ENCODE measurements at places on chromosomes 7 and 10.

- DNase-seq, result no peak
Observed at GRCh38 chr7:148304456-148304855, 286.1 kb upstream of the C7orf33 start.

DNA sequence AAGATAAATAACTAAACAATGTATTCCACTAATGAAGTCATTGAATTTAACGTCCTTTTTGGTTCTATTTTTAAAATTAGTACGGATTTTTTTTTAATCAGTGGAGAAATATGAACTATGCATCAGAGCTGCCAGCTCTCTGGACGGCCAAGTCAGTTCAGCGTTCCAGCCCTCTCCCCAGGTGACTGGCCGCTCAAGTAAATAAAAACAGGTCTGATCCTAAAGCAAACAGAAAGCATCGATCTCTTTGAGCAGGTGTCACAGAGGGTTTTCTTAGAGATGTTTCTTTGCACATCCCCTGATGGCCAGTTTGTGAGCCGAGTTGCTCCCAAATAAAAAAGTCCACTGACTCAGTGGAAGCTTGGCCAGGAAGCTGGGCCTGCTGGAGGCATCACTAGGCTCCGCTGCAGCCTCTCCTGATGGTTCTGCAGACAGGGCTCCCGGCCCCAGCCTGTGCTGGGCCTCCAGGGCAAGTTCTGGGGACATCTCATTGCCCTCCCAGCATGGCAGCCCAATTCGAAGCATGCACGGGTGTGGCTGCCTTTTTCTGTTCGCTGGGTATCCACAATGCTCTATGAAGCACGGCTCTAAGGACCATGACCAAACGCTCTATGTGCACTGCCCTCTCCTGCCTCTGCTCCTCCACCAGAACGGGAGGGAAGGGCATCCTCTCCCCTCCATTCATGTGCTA is 74.7 kb upstream of the PPP2R2D start:
- DNase-seq, result no peak

- no peak for DNase-seq
Observed at GRCh38 chr7:36814311-36814710, 90.0 kb upstream of the AOAH start.

DNA sequence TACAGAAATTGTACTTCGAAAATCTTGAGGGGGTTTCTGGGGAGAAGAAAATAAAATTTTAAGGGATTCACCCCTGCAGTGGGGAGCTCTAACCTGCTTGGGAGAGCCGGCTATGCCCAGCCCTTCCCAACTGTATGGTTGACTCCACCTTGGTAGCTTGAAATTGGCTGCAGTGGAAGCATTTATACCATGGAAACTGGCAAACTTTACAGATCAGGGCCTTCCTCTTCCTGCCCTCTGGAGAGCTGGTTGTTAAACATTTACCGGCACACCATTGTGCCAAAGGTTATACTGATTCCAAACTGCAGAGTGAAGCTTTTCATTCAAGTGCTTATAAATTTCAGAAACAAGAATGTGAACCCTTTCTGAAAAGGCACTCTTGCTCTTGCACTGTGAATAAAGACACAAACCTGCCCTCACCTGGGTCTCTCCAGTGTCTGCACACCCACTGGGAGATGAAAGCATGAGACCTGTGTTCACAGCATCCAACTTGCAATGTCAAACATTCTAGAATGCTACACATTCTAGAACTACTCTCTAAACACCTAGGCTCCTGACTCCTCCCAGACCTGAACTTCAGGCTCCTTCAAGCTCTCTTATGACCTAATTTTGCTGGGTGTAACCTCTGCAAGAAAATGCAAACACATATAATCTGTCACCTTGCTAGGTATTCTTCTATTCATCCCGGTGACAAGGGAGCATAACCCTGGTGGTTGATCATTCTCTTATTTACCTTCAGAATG is 44.7 kb downstream of the ABLIM1 start:
- DNase-seq, result no peak

- DNase-seq, result no peak
Observed at GRCh38 chr10:45160271-45160670, 155.1 kb downstream of the OR13A1 start.

- DNase-seq, result no peak
Observed at GRCh38 chr10:43223056-43223455, 43.8 kb downstream of the RASGEF1A start.

- DNase-seq, result no peak
Observed at GRCh38 chr10:18681366-18681765, 22.1 kb downstream of the ARL5B start.

GRCh38 chr7:102155821-102156441 is 130.7 kb upstream of the SH2B2 start:
- DNase-seq, result no peak

DNA sequence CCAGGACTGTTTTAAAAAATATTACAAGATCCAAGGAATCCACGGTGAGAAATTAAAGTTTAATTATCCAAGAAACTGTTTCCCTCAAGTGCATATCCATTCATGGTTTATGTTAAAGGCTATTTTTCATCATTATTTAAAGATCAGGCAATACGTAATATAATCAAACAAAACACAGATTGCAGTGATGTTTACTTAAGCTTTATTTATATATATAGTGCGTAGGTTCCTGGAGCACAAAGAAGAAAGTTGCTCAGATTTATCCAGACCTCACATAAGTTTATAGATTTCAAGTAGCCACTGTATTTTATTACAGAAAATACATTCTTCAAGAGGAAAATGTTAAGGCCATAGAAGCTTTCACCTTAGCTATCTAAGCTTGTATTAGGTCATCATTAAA is 210.0 kb upstream of the KLF14 start:
- no peak for DNase-seq

GRCh38 chr10:114990586-114990985 is 52.6 kb downstream of the TRUB1 start:
- DNase-seq, result peak; percentile 72

- DNase-seq, result peak; percentile 20
Observed at GRCh38 chr7:156985101-156985992, 25.1 kb downstream of the MNX1 start.

DNA sequence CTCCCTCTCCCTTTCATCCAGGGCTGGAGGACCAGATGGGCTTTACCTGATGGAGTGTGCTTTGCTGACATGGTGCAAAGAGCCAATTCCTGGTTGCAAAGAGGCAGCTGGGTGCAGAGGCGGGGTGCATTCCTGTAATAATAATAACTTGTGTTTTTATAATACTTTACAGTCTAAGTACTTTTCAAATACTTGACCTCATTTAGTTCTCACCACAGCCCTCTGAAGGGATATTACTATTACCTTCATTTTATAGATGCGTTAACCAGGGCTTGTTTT is 70.4 kb downstream of the TCF7L2 start:
- DNase-seq, result no peak

- no peak for DNase-seq
Observed at GRCh38 chr10:114664127-114664526, 6.1 kb upstream of the ABLIM1 start.

- DNase-seq, result no peak
Observed at GRCh38 chr10:76916536-76916935, 721.1 kb downstream of the KCNMA1 start.

DNA sequence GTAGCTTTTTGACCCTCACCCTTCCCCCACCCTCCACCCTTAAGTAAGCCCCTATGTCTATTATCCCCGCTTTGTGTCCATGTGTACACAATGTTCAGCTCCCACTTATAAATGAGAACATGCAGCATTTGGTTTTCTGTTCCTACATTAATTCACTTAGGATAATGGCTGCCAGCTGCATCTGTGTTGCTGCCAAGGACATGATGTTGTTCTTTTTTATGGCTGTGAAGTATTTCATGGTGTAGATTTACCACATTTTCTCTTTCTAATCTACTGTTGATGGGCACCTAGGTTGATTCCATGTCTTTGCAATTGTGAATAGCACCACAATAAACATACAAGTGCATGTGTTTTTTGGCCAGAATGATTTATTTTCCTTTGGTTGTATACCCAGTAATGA is 232.2 kb downstream of the CACNA2D1 start:
- no peak for DNase-seq

DNA sequence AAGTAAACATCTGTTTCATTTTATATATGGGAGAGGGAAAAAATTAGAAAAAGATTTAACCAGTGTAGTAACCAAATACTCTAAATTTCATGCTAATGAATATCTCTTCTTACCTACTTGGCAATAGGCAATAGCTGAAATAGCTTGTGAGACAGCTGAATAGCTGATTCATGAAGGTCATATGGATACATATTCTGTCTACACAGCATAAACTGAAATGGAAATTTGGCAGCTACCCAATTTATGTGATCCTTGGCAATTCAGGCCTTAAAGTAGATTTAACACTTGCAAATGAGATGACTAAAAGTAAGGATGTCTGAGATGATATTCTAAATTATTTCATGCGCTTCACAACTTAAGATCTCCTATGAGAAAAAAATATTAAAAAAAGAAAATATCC is 261.2 kb upstream of the SEMA3A start:
- peak; percentile 22 for DNase-seq

- no peak for DNase-seq
Observed at GRCh38 chr7:132461032-132461592, 115.2 kb downstream of the PLXNA4 start.

DNA sequence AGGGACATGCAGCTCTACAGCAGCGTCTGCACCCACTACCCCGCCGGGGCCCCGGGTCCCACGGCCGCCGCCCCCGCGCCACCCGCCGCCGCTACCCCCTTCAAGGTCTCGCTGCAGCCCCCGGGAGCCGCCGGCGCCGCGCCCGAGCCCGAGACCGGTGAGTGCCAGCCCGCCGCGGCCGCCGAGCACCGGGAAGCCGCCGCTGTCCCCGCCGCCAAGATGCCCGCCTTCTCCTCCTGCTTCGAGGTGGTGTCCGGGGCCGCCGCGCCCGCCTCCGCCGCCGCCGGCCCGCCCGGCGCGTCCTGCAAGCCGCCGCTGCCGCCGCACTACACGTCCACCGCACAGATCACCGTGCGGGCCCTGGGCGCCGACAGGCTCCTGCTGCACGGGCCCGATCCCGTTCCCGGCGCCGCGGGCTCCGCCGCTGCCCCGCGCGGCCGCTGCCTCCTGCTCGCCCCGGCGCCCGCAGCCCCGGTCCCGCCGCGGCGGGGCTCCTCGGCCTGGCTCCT is 631 bp downstream of the OTUD1 start:
- no peak for DNase-seq

GRCh38 chr10:124590216-124591122 is 128.8 kb downstream of the LHPP start:
- DNase-seq, result no peak

- no peak for DNase-seq
Observed at GRCh38 chr7:30713392-30713791, 31.1 kb upstream of the CRHR2 start.

GRCh38 chr7:142962991-142963390 is 828 bp upstream of the KEL start:
- no peak for DNase-seq

GRCh38 chr7:77910124-77910523 is 111.6 kb downstream of the PHTF2 start:
- DNase-seq, result no peak

GRCh38 chr10:133027482-133027881 is 60.2 kb upstream of the ADGRA1 start:
- DNase-seq, result no peak
